Effector memory CD4-positive, alpha-beta T cell (primary cell): ENCODE measurements at places on chromosomes 3 and 15.

DNA sequence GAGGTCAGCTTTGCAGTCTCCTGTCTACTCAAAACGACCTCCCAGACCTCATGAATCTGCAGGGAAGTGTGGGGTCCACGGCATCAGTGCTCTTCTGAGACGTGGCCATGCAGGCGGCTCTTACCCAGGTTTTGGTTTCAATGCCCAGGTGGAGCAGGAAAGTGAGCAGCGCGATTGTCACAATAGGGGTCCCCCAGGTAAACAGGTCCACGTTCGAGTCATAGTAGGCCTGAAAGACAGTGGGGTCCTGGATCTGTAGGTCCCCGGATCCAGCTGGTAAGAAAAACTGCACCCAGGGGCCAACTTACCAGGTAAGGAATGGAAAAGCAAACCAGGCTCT, 182.5 kb downstream of the ATP10A start:
- DNase-seq = no peak

GRCh38 chr15:89475661-89476060, 20.7 kb downstream of the RHCG start:
- no peak for DNase-seq

GRCh38 chr15:67178569-67179210, 75.8 kb downstream of the AAGAB start:
- DNase-seq = no peak

DNA sequence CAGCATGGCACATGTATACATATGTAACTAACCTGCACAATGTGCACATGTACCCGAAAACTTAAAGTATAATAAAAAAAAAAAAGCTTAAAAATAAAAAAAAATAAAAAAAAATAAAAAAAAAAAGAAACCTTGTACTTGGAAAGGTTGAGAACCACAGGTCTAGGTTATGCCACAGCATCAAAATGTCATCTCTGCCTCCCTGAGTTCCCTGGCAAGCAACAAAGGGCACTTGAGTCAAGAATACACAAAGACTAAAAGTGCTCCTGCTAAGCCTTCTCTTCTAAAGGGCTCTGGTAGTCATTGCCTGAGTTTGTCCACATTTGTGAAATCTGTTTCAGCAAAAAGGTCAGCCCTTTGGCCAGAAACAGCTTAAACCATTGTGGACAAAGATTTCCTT, 395.8 kb upstream of the CCDC54 start:
- no peak for DNase-seq

- no peak for DNase-seq
Measured at GRCh38 chr15:45395943-45396342, 17.6 kb upstream of the GATM start.

GRCh38 chr15:58505581-58505980, 73.8 kb downstream of the LIPC start:
- DNase-seq = no peak

- DNase-seq = no peak
Measured at GRCh38 chr3:20316238-20316637, 130.2 kb upstream of the SGO1 start.

DNA sequence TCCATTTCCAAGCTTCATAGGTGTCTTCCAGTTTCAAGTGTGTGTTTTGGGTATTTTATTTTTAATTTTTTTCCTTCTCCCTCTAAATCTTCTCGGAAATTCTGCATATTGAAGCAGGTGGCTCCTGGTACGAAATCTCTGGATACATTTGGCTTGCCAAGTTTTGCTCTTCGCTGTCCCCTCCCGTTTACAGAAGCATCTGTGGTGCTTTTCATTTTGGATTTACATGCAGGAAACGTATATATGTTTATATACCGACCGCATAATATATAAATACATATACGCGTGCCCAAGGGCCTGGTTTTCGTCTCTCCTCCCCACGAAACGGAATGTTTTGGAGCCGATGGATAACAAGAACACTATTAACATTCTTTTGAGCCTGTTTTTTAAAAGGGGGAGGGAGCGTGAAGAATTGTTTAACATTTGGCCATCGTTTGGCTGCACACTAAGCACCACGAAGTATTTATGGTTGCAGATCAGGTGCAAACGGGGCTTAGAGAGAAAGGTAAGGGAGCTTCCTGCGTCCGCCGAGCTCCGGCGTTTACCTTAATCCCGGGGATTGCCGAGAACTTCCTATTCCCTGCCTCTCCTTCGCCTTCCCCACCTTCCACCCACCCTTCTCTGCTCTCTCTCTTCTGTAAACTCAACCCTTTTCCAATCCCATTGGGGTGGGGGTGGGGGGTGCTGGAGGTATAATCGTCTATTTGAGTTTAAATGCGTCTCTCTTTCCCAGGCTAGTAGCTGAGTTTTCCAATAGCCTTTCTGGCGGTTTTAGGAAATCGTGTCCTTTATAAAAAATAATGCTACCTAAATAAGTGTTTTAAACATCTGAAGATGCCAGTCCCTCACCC, 1.1 kb upstream of the NLGN1 start:
- no peak for DNase-seq

GRCh38 chr15:29854413-29854812, 32.1 kb upstream of the TJP1 start:
- DNase-seq = no peak

DNA sequence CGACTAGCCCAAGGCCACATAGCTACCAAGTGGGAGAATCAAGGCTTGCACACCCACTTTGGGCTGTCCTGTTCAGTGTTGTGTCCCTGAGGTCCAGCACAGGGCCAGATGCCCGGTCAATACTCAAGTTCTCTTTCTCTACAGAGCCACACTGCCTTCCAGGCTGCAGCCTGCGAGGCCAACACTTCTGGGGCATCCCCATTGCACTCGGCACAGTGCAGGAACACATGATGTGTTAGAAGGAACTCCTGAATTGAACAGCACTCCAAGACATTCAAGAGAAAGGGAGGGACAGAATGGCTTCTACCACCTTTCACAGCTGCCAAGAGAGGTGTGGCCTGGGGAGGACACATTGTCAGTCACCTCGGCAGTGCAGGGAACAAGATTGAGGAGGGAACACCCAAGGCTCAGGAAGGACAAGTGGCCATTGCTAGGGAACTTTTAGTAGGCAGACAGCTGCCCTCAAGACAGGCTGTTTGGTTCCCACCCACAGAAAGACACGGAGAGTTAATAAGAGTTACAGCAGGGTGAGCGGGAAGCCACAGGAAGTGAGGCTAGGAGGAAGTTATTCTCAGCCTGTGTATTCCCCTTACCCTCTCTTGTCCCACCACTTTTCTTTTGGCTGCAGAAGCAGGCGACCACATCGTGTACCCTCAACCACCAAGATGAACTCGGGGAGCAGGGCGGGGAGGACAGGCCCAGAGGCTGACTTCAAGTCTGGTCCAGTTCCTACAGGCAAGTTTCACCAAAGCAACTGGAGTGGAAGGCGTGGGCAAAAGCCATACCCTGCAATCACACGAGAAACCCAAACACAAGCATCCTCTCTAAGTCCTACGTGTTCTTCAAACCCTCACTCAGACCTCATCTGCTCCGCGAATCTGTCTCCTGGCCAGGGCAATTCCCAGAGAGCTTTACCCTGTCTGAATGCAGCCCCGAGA, 69.4 kb downstream of the SRGAP3 start:
- DNase-seq = no peak

DNA sequence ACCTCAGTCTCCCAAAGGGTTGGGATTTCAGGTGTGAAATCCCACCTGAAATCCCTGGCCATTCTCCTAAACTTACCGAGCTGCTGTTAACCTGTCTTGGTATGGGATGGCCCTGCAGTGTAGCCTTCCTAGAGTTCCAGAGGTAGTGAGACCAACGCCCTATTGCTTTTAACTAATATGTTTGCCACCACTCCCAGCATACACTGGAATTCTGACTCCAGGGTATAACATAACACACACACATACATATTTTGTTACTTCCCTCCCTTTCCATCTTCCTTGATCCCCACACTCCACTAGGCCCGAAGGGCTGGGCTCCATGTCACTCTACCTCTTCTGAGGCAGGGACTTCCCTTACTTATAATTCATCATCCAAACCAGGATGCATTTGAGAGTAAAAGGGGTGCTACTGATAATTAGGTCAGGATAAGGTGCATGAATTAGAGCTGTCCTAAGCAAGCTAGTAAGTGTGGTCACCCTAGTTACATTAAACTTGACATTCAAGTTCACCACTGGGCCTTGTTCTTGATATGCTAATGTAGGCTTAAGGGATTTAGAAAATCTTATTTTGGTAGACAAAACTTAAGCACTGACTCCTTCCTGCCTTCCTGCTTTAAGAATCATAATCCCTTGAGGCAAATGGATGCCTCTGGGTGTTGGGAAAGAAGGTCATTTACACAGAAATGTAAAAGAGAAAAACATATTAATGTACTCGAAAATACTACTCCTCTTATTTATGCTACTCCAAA, 317.6 kb downstream of the MAGI1 start:
- no peak for DNase-seq

DNA sequence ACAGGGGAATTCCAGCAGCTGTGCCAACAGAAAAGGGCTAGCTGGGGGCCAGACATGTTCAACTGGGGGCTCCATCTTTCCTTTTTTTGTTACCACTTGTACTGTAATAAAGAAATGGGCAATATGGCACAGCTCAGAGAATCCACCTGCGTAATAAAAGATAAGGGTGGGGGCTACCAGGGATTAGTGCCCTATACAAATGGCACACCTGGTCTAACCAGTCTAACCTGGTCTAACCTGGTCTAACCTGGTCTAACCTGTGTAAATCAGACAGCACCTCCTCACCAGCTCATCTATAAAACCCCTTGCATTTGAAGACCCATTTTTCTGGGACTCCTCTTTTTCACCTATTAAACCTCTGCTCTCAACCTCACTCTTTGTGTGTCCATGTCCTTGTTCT, 26.2 kb upstream of the CLDN16 start:
- DNase-seq = no peak

- DNase-seq = no peak
Measured at GRCh38 chr3:72231439-72232196, 446.7 kb upstream of the PROK2 start.

GRCh38 chr3:135622656-135623055, 342.9 kb upstream of the PPP2R3A start:
- no peak for DNase-seq

- no peak for DNase-seq
Measured at GRCh38 chr3:23438657-23439056, 235.5 kb downstream of the UBE2E2 start.

GRCh38 chr3:194854659-194855390, 169.1 kb downstream of the FAM43A start:
- DNase-seq = no peak

GRCh38 chr15:43872416-43873020, 45.7 kb downstream of the WDR76 start:
- peak; percentile 1 for DNase-seq

DNA sequence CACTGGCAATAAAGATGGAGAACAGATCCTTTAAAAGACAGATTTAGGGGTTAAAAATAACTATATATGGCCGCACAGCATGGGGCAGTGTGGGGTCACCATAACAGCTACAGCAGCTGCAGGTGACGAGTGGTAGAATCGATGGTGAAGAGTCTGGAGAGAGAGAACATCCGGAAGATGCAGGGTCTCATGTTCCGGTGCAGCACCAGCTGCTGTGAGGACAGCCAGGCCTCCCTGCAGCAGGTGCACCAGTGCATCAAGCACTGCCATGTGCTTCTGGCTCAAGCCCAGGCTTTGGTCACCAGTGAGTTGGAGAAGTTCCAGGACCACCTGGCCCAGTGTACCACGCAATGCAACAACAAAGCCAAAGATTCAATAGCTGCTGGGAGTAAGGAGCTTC, 93.7 kb upstream of the IMPG2 start:
- DNase-seq = no peak

GRCh38 chr3:59481776-59482400, 432.1 kb upstream of the CFAP20DC start:
- DNase-seq = no peak

- no peak for DNase-seq
Measured at GRCh38 chr3:25277503-25277902, 150.6 kb upstream of the RARB start.

DNA sequence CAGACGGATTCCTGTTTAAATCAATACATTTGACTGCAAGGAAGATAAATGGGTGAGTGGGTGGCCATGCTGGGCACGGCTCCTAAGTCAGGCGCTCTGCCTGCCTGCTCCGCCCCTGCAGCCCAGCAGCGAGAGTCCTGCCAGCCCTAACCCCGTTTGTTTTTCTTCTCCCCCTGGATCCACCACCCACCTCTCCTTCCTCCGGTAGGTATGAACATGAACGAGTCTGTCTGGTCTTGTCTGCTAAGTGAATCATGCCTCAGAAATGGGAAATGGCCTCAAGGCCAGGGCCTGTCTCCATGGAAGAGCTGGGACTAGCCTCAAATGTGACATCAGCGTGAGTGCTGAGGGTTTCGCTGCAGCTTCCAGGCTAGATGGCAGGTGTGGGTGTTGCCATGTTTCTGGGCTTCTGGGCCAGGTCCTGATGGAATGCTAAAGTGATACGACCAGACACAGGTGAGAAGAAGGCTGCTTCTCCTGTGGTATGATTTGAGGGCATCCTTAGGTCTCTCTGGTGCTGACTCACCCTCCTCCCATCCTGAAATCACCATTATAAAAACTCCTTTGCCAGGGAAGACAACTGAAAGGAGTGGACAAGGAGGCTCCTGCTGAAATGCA, 5.6 kb upstream of the FEM1B start:
- no peak for DNase-seq

- DNase-seq = no peak
Measured at GRCh38 chr15:84871428-84871985, 13.0 kb upstream of the SLC28A1 start.

GRCh38 chr3:155131104-155131503, 51.0 kb downstream of the MME start:
- DNase-seq = no peak

DNA sequence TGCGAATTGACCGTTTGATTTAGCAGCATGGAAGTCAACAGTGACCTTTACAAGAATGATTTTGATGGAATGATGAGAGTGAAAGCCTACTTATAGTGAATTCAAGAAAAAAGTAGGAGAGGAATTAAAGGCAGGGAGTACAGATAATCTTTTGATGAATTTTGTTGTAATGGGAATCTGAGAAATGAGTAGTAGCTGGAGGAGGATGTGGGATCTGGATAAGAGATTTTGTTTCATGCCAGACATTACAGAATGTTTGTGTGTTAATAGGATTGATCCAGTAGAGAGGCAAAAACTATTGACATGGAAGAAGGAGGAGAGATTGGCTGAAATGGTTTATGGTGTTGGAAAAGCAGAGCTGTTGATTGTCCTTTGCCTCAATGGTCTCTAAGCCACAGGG, 17.4 kb upstream of the ZNF609 start:
- DNase-seq = no peak

DNA sequence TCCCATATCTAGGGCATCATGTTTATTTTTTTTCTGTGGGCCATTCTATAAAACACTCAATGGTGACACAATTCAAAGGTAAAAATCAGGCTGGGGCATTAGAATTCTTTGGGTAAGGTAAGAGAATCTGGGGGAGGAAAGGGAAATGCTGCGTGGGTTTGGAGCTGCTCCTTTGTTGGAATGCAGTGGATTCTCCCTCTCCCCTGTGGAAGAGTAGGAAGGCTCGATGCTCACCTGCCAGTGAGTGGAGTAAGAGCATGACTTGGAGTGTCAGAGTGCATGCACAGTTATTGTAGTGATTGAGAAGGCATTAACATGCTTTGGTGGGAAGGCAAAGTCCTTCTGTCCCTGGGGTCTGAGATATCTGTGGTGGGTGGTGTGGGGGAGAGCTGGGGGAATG, 280.0 kb downstream of the PDCD6IP start:
- no peak for DNase-seq

GRCh38 chr3:136270179-136270578, 20.0 kb downstream of the PCCB start:
- no peak for DNase-seq

- DNase-seq = no peak
Measured at GRCh38 chr3:157660847-157661246, 157.6 kb upstream of the VEPH1 start.

GRCh38 chr15:32716216-32716914, 1.4 kb upstream of the GREM1 start:
- DNase-seq = no peak
